ENCODE measurements at places on chromosomes 5 and 9. TPM values are rescaled to one million over a fixed set of nuclear protein-coding genes. Genes with fewer than 3 reads are reported as not detected.
A peak's percentile ranks its signal among the peaks of the same experiment; 100 is the strongest.

GRCh38 chr5:37814699-37815098 is 25.1 kb downstream of the GDNF start:
- H3K27ac ChIP-seq: no peak overlapping the region
- H3K4me3 ChIP-seq: no peak overlapping the region
- DNase-seq: no peak
- no peaks in the 10 kb centered on the region for H3K4me1 ChIP-seq
- H3K36me3 ChIP-seq: no peaks in the 10 kb centered on the region
- H3K27me3 ChIP-seq: peaks cover 1% of the 10 kb centered on the region

DNA sequence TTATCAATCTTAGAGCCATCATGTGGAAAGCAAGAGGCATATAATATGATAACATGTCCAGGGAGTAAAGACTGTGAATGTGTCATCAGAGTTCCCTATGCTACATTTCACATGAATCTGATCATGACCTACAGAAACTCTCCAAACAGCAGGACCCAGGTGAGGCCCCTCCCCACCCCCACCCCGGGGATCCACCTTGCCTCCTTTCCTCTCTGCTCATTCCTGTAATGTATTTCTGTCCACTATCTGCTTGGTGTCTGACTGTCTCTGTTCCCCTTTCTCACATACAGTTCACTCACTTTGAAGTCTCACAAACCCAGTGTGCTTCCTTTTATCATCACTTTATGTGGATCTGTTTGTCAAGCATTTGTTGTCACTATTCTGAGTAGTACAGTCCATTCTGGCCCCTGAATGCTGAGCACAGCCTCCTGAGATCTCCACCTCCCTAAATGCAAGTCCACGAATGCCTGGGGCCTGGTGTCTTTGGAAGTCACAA is 76.4 kb upstream of the SMARCA2 start:
- H3K4me3 ChIP-seq: no peak overlapping the region
- H3K27me3 ChIP-seq: peaks cover 5% of the 10 kb centered on the region
- no peak overlapping the region for H3K27ac ChIP-seq
- H3K4me1 ChIP-seq: no peaks in the 10 kb centered on the region
- H3K36me3 ChIP-seq: no peaks in the 10 kb centered on the region

DNA sequence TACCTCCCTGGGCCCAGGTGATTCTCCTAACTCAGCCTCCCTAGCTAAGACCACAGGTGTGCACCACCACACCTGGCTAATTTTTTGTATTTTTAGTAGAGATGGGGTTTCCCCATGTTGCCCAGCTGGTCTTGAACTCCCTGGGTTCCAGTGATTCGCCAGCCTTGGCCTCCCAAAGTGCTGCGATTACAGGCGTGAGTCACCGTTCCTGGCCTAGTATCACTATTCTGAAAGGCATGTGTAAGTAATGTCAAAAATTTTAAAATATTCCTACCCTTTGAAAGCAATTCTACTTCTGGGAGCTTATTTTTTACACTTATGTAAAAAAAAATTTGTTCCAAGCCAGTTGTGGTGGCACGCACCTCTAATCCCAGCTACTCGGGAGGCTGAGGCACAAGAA is 27.1 kb upstream of the TLE1 start:
- H3K36me3 ChIP-seq: no peaks in the 10 kb centered on the region
- DNase-seq: no peak
- H3K27ac ChIP-seq: no peak overlapping the region
- no peaks in the 10 kb centered on the region for H3K4me1 ChIP-seq
- peaks cover 1% of the 10 kb centered on the region for H3K27me3 ChIP-seq

DNA sequence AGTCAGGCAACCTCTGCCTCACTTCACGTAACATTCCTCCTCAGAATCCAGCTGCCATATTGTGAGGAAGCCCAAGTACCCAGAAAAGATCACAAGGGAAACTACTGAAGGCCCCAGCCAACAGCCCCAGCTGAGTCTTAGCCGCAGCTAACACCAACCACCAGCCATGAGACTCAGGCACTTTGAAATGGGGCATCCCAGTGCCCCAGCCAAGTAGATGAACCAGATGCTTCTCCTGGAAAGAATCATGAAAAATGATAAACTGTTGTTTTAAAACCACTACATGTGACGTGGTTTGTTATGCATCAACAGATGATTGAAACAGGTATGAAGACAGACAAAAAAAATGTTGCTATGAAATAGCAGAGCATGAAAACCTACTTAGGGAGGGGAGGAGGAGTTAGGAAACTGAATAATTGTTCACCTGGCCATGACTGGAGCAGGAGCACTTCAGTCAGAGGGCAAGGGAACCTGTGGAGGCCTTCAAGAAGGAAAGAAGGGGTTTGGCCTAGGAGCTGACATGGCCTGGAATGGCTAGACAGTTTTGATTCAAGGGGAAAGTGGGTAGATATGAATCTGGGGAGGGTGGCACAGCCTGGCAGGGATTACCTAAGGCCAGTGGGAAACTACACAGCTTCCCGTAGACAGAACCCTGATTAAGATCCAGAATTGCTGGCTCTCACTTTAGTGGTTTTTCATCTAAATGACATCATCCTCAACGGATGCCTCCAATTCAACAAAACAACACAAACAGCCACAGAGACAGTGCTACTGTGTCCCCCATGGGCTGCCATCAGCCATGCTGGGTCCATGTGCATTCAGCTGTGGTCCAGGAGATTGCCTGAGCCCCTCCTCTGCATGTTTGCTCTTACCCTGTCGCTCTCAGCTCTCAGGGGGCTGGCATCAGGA is 211.6 kb downstream of the SYK start:
- H3K4me1 ChIP-seq: peaks cover 2% of the 10 kb centered on the region
- H3K36me3 ChIP-seq: no peaks in the 10 kb centered on the region
- no peak overlapping the region for H3K4me3 ChIP-seq
- H3K27ac ChIP-seq: no peak overlapping the region

DNA sequence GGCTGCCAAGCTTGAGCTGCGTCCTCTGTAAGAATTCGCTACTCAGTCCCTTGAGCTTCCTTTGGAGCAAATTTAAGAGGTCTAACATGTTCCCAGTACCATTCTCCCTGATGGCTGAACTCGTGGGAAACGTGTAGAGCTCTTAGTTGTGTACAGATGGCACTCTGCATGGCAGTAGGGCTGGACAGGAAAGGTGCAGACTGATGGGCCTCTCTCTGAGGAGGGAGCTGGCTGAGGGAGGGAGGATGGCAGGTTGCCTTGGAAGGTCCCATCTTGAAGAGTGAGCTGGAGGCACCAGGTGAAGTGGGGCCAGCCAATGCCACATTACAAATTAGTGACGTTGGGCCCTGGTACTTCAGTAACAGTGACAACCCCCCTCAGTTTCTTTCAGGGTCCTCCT is 495.3 kb downstream of the CCDC171 start:
- H3K27me3 ChIP-seq: no peaks in the 10 kb centered on the region
- H3K4me3 ChIP-seq: no peak overlapping the region
- DNase-seq: no peak

DNA sequence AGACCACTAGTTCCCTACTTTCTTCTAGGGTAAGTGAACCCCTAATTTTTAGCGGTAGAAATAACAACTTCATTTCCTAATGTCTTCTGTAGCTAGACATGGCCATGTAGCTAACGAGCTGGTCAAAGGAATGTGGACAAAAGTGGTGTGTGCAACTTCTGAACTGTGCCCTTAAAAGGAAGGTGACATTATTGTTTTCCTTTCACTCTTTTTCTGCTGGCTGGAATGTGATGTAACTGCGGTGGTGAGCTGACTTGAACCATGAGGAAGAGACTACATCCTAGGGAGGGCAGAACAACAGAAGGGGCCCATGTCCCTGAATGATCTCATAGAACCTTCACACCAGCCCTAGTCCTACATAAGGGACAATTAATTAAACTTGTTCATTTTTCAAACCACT is 1.3 kb upstream of the SNX2 start:
- H3K4me3 ChIP-seq: no peak overlapping the region
- peaks cover 5% of the 10 kb centered on the region for H3K36me3 ChIP-seq
- peaks cover 18% of the 10 kb centered on the region for H3K4me1 ChIP-seq
- no peaks in the 10 kb centered on the region for H3K27me3 ChIP-seq
- H3K27ac ChIP-seq: no peak overlapping the region

- H3K36me3 ChIP-seq: no peaks in the 10 kb centered on the region
- H3K4me3 ChIP-seq: no peak overlapping the region
- H3K4me1 ChIP-seq: no peaks in the 10 kb centered on the region
Measured at GRCh38 chr9:81492710-81493447, 196.5 kb downstream of the TLE1 start.

DNA sequence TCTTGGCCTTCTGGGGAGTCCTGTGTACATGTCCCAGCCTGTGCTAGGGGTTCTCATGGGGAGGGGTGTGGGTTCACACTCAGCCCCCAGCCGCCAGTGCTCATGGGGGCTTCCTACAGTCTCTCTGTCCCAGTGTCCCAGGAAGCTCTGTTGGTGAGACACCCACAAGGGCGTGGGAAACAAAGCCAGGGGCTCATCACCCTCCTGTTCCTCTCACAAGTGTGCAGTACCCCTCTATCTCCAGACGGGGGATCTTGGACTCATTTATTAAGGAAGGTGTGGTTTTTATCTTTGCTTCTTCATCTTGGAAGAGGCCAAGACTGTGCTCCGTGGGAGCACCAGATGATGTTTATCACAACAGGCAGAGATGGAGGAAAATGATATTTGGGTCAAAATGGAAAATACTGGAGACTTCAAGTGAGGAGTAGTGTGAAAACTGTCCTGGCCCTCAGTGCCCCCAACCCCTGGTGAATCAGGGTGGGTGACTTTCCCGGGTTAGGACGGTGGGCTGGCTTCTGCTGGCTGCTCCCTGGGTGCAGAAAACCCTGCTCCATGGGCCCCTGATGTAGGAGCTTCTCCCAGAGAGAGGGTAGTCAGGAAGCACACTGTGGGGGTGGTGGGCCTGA is 15.2 kb downstream of the TMEM171 start:
- H3K27me3 ChIP-seq: peaks cover 51% of the 10 kb centered on the region
- DNase-seq: no peak
- H3K4me3 ChIP-seq: no peak overlapping the region

GRCh38 chr9:4243113-4243512 is 56.8 kb downstream of the GLIS3 start:
- peak; percentile 31 for DNase-seq
- peak overlapping the region; percentile 66 for H3K27ac ChIP-seq
- H3K36me3 ChIP-seq: peaks cover 2% of the 10 kb centered on the region

- no peak overlapping the region for H3K4me3 ChIP-seq
- H3K36me3 ChIP-seq: no peaks in the 10 kb centered on the region
Measured at GRCh38 chr9:37917801-37918664, 14.1 kb upstream of the SLC25A51 start.

- no peak overlapping the region for H3K4me3 ChIP-seq
- H3K27ac ChIP-seq: no peak overlapping the region
- DNase-seq: no peak
Measured at GRCh38 chr5:88298425-88298824, 29.8 kb upstream of the TMEM161B start.

DNA sequence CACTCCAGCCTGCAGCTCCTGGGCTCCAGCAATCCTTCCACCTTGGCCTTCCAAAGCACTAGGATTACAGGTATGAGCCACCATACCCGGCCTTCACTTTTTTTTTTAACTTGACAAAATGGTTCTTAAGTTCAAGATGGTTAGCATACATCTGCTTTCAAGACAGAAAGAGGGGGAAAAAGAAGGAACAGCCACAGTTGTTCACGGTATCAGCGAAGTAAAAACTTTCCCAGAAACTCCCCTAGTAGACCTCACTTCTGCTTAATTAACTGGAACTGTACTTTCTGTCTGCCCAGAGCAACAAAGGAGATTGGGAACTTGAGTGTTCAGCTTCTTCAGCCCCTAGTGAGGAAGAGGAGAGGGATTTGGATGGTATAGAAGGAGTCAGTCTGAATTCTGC is 116.7 kb downstream of the UGCG start:
- peaks cover 31% of the 10 kb centered on the region for H3K4me1 ChIP-seq
- no peak overlapping the region for H3K27ac ChIP-seq
- H3K27me3 ChIP-seq: peaks cover 5% of the 10 kb centered on the region
- no peak overlapping the region for H3K4me3 ChIP-seq
- no peak for DNase-seq

- H3K27me3 ChIP-seq: no peaks in the 10 kb centered on the region
- H3K4me1 ChIP-seq: no peaks in the 10 kb centered on the region
- H3K4me3 ChIP-seq: no peak overlapping the region
- no peak overlapping the region for H3K27ac ChIP-seq
Measured at GRCh38 chr9:14251154-14252071, 62.5 kb downstream of the NFIB start.

DNA sequence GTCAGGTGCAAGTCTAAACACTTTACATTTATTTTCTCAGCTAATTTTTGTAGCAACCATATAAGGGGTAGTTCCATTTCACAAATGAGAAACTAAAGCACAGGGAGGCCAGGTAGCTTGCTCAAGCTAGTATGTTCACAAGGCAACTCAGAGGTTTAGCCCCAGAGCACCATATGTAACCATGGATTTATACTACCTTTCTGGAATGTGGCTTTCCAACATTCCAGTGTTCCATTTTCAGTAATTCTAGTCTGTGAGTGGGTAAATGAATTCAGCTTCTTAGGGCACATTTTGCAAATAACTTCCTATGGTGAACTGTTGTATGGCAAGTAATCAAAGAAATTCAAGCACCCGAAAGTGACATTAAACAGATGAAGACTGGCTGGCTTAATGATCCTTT is 25.0 kb upstream of the CAST start:
- H3K4me3 ChIP-seq: no peak overlapping the region
- H3K27ac ChIP-seq: no peak overlapping the region
- peaks cover 7% of the 10 kb centered on the region for H3K27me3 ChIP-seq
- no peaks in the 10 kb centered on the region for H3K36me3 ChIP-seq
- no peaks in the 10 kb centered on the region for H3K4me1 ChIP-seq

DNA sequence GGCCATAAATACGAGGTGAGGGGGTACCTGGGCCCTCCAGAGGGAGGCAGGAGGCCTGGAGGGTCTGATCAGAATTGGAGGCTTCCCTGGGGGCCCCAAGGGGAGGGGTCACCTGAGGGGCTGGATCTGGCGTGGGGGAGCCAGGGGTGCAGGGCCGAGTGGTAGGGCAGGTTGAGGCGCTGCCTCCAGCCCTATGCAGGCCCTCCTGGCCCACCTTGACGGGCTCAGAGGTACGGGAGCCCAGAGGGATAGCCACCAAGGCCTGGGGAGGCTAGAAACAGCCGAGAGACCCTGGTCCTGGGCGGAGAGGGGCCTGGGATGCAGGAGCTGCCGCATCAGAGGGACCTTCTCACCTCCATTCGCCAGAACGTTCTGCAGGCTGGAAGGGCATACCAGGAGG is 24.3 kb downstream of the LHX3 start:
- H3K27ac ChIP-seq: no peak overlapping the region
- no peaks in the 10 kb centered on the region for H3K4me1 ChIP-seq
- H3K4me3 ChIP-seq: no peak overlapping the region
- DNase-seq: no peak

DNA sequence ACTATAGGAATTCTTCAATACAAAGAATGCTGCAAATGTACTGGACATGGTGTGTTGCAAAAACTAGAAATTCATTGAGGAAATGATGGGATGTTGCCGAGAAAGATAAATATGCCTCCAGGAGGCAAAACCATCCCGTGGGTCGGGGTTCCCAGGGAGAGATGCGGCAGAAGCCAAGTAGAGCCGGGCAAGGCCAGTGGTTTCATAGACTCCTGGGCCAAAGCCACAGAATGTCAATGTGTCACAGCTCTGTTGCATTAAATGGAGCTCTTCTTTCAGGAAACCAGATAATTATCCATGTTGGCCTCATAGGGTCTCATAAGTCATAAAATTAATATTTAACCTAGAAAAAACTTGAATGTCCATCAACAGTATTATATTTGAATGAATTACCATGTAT is 419.5 kb upstream of the CDH10 start:
- no peaks in the 10 kb centered on the region for H3K36me3 ChIP-seq
- DNase-seq: no peak
- no peaks in the 10 kb centered on the region for H3K27me3 ChIP-seq
- no peak overlapping the region for H3K27ac ChIP-seq
- no peaks in the 10 kb centered on the region for H3K4me1 ChIP-seq

The FBP1 gene
- total RNA-seq: 1.4 TPM

The PLK2 gene
- total RNA-seq: 4.0 TPM

The ZNF879 gene
- total RNA-seq: 2.6 TPM

The ZNF462 gene
- not detected for total RNA-seq

The PTPN3 gene
- 0.58 TPM for total RNA-seq

The PCDHA8 gene
- total RNA-seq: not detected
